Cardiac muscle cell (in vitro differentiated cells and primary cell): ENCODE measurements at places on chromosomes 4 and X.
A peak's percentile ranks its signal among the peaks of the same experiment; 100 is the strongest.

DNA sequence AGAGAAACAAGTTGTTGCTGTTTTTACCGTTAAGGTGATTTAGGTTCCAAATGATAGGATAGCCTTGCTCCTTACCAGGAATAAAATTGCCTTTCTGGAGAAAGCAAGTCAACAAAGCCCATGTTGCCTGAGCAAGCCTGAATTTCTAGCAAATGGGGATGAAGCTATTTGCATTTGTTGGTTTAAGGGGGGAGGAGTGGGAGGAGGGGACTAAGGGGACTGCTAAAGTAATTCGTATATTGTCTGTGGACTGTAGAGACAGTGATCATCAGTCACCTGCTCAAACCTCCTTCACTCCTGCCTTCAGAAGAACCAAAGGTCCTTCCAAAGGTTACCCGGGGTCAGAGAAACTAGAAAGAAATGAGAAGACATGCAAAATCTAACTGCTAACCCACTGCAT lies 65.8 kb downstream of the SCML2 start:
- peak; percentile 3 for DNase-seq

DNA sequence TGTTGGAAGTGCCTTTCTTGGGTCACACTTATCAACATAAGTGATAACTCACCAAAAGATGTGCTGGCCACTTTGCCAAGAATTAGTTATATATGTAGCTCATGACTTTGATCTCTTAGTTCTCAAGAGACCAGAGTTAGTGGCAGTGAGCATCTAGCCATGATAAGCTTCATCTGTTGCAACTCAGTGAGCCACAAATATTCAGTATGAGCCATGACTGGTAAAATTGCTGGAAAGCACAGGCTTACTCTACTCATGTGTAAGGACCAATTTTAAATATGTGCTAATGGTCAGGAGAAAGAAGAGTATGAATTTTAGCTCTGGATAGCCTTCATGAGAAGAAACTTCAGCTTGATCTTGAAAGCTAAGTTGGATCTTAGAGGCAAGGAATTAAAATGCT lies 59.4 kb upstream of the TLL1 start:
- DNase-seq = peak; percentile 28

- no peak for DNase-seq
Measured at GRCh38 chr4:8163026-8163425, 4.4 kb upstream of the ABLIM2 start.

- DNase-seq = no peak
Measured at GRCh38 chr4:97953171-97953941, 189.9 kb downstream of the STPG2 start.

DNA sequence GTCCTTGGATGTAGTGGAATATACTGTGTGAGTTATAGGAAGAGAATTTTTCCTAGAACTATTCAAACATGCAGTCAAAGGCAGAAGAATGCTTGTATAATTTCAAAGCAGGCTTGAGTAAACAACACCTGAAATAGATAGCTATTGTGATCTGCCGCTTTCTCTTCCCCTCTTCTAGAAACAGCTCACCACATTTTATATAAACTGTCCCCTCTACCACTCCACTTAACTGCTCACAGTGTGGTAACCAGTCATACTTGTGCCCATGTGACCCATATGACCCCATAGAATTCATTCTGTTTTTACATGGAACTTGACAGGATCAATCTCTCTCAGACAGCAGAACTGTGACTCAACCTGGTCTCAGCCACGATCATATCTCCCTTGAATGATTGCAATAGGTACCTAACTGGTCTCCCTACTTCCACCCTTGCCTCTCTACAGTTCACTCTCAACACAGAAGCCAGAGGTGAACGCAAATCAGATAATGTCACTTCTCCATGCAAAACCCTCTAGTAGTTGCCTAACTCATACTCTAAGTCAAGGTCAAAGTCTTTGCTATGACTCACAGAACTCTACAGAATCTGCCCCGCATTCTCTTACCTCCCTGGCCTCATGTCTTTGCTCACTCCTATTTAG lies 85.6 kb upstream of the EFHC2 start:
- DNase-seq = no peak

- DNase-seq = peak; percentile 5
Measured at GRCh38 chrX:10399043-10399741, 221.2 kb downstream of the MID1 start.

DNA sequence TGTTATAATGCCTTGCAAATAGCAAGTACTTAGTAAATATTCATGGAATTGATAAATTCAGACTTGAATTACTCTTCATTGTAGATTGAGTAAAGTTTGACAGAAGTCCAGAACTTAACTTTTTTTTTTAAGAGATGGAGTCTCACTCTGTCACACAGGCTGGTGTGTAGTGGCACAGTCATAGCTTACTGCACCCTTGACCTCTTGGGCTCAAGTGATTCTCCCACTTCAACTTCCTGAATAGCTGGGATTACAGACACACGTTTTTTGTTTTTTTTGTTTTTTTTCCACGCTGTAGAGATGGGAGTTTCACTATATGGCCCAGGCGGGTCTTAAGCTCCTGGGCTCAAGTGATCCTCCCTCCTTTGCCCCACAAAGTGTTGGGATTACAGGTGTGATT lies 32.1 kb downstream of the UBE2K start:
- DNase-seq = peak; percentile 5

DNA sequence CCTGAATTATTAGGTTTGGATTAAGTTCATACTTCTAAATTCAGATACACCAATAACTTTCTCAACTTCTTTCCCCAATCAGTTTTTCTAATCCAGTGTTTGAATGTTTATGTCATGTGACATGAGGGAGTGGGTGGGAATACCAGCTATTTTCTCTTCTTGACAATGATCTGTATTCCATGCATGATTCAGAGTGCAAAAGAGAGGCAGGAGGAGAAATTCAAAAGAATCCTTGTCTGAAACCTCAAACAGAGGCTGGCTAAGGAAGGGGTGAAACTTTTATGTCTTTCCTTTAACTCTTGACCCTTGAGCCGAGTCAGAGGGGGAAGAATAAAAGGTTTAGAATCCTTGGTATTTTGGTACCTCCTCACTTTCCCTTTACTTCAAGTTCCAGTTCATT lies 544.7 kb downstream of the SPRY1 start:
- DNase-seq = no peak

- DNase-seq = no peak
Measured at GRCh38 chrX:147981038-147981752, at the start of gene FMR1NB. Gene FMR1NB, plus strand, starts transcription at chrX:147981337. Its CDS starts 66 bp downstream, at chrX:147981403.

DNA sequence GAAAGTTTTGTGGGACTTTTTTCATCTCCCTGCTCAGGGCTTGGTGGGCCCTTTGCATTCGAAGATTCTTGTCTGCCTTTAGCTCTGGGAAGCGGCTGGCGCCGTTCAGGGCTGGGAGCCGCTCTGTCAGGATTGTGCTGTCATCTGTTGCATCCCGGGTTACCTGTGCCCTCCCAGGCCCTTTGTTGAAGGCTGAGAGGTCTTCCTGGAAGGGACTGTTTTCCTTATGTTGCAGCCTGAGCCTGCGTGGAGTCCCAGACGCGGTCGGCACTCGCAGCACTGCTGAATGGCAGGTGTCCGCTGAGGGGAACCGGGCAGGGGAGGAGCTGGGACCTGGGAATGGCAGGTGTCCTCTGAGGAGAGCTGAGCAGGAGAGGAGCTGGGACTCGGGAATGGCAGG lies 15.9 kb downstream of the RGS12 start:
- no peak for DNase-seq

GRCh38 chr4:7752649-7753048 lies 187.0 kb downstream of the AFAP1 start:
- no peak for DNase-seq

DNA sequence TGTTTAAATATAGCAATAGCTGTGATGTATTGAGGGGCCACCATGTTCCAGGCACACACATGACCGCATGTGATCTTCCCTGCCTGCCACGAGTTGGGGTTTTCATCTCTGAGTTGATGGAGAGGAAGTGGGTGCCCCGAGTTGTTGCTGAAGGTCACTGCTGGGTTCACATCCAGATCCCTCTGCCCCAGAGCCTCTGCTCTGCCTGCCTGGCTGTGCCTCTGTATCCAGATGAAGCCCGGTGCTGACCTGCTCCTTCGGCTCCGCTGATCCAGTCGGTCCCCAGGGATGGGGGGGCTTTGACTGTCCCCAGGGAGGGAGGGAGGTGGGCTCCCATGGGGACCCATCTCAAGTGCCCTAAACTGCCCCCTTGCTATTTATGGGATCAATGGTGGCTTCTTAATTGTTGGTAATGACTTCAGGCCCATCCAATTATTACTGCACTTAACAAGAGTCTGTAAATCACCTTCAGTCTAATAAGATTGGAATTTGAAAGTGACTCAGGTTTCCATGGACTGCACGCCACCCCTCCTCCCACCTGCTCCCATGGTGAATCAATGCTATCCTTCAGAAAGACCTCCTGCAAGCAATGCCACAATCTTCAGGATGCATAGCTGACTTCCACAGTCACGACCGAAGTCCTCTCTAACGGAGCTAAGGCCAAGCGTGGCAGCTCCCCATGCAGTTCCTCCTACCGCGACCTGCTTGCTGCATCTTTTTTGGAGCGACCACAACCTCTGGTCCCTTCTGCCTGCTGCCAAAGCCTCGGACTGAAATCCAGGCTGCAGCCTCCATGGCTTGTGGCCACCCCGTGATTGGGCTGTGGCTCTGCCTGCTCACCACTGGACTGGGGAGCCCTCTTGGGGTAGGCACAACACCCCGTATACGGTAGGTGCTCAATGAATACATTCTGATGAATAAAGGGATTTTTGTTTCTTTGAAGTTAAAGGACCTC lies 73.1 kb downstream of the CPZ start:
- no peak for DNase-seq

- DNase-seq = no peak
Measured at GRCh38 chr4:16125571-16126445, 42.0 kb upstream of the PROM1 start.

DNA sequence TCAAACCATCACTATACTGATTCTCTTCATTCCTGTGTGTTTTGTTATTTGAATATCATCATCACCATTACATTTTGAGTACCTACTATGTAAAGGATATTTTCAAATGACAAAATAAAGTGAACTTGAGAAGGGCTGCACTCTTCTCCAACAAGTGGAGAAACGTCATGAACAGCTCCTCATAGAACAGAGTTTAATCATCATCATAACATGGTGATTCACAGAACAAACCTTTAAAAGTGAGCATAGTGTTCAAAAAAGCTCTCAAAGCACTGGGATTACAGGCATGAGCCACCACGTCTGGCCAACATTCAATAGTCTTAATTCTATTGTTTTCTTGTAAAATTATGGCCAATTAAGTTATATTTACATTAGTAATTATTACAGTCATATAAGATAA lies 993.9 kb downstream of the PDHA2 start:
- DNase-seq = no peak

DNA sequence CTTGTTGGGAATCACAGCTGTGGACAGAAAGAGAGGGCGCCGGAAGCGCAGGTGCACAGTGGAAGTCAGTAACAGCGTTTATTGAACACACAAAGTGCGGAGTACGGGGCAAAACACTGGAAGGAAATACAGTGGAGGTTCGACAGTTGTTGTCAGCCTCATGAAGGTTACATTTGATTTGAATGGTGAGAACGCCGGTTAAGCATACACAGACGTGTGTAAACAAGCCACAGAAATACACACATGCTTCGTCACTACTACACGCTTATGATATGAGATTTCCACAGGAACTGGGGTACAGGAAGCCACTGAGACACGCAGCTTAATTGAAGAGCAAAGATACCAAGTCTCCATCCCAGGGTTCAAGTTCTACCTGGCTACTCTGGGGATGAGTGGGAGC lies 12.0 kb downstream of the CCKAR start:
- no peak for DNase-seq

DNA sequence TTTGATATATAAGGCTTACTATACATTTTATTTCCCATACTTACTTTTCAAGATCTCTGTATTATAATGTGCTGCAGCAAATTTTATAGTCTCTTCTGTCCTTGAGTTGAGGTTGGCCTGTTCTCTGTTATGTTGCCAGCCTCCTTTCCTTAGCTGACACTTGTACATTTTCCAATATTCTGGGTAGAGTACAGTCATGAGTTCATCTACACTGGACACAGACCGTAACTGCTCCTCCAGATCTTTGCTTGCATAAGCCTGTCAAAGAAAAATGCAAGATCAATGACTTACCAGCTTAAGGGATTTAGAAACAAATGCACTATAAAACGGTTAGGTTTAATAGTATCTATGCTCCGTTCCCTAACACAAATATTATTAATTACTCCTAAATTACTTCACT lies 63.2 kb downstream of the VEGFC start:
- DNase-seq = no peak

- no peak for DNase-seq
Measured at GRCh38 chr4:36322921-36323354, 41.5 kb downstream of the DTHD1 start.

DNA sequence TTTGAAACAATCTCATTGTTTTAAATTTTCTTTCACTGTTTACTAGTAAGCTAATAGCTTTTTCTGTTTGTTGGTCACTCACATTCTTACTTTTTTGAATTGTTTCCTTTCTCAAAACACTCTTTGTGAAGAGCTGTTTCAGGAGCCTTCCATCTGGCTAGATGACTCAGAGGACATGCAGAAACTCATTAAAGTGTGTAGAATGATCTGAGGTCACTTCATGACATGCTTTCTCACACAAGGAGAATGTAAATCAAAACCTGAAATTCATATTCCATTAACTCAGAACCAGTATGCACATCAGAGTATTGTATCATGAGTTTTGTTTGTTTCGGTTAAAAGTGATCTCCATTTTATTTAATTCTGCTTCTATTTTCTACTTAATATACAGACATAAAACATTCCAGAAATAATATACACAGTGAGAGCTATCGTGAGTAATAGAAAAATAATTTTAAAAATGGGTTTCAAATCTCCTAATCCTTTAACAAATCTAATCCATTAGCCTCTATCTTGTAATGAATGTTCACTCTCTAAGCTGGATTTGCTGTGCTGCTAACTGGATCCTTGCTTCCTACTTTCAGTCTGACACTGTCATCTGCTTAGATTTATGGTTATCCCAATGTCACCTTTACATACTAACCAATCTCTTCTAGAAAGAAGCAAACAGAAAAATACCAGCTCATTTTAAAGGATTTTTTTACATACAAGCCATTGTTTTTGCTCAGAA lies 449.6 kb downstream of the FSTL5 start:
- DNase-seq = no peak

DNA sequence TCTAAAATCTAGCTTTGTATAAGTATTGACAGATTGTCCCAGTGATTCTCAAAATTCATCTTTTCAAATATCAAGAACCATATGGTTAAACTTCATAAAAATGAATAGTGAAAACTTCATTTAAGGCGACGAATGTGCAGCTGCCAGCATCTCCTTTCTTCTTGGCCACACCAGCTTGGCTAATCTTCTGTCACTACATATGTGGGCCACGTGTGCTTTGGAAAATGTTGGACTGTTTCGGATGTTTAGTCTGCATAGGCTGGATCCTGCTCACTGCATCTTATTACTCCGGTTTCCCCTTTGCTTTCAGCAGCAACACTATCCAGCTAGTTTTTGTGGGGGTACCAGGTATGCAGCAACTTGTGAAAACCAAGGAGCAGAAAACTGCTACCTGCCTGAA lies 221.9 kb downstream of the BMPR1B start:
- DNase-seq = no peak

GRCh38 chr4:17090063-17090462 lies 191.6 kb upstream of the LDB2 start:
- DNase-seq = no peak

GRCh38 chr4:186772936-186773487 lies 49.4 kb upstream of the FAT1 start:
- DNase-seq = peak; percentile 26
